ENCODE measurements at places on chromosomes 7 and 10.

DNA sequence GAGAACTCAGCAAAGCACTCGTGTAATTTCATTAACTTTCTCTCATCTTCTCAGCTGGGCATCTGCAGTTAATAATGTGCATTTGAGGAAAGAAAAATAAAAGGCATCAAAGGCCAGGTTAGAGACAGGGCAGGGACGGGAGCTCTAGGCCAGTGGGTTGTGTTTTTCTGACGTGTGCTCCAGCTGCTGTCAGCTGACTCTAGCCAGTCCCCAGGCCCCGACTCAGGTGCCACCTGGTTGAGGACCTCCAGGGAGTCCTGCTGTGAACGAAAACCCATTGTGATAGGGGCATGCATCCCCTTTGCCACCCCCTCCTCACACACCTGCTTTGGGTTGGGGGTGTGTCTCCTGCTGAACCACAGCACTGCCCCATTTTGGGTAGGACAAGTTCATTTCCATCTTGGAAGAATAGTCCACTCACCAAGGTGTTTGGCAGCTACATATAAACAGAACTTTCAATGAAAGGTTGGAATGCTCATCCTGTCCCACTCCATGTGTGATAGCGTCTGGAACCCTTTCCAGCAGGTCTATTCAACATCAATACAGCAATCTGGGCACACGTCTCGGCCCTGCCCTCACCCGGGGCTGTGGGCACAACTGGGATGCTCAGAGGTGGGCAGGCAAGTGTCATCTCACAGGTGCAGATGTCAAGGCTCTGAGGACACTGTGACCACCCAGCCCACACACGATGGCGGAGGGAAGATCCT, 146.1 kb upstream of the FAM20C start:
- no peak for DNase-seq

- peak; percentile 65 for DNase-seq
Observed at GRCh38 chr10:6052247-6053221, 9.6 kb downstream of the IL2RA start.

DNA sequence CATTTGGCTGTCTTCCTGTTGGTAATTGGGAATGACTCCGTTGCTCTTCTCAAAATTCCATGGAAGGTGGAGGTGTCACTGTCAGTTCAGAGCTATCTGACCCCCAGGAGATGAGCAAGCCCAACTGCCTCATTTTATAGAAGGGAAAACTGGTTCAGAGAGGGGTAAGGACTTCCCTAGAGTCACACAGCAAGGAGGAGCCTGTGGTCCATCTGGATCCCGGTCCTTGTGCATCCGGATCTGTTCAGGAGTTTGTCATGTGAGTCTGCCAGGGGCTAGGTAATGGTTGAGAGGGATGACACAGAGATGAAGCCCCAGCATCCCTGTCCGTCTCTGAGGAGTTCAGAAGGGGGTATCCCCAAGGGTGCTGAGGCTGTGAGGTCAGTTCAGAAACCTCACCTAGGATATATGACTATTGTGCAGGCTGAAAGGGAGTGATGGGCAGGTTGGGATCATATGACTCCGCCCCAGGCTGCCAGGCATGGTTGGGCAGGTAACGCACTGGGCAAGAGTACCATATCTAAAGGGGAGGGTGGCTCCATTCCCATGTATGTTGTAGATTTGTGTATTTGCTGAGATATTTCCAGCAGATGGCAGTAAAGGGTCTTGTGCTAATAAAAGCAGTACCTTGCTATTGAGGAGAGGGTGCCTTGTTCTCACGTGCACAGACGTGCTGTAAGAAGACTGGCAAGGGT, 16.0 kb upstream of the SLC29A3 start:
- DNase-seq, result no peak

DNA sequence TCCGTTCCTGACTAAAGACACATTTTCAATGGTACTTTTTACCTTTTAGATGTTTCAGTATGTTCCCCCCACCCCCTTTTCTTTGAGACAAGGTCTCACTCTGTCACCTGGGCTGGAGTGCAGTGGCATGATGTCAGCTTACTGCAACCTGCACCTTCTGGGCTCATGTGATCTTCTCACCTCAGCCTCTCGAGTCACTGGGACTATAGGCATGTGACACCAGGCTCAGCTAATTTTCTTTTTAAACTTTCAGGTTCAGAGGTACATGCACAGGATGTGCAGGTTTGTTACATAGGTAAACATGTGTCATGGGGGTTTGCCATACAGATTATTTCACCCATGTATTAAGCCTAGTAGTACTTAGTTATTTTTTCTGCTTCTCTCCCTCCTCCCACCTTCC, 99.3 kb upstream of the RPA3 start:
- no peak for DNase-seq

DNA sequence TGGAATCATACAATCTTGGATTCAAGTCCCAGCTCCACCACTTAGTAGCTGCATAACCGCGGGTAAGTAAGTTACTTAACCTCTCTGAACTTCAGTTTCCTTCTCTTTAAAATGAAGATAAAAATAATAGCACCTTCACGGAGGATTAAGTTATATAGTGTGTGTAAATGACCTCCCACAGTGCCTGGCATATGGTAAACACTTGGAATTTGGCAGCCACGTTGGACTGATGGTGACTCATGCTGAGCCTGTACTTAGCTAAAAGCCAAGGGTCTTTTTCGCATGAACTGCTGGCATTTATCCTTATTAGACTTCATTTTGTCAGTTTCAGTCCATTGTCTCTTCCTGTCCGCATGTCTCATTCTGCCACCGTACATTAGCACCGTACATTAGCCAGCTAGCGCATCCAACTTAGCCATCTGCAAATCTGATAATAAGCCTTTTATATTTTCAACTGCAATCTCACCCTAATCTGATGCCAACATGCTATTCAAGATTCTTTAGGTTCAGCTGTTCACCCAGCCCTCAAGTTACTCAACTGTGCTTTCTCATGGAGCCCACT, 11.2 kb downstream of the SLC13A4 start:
- DNase-seq, result no peak

DNA sequence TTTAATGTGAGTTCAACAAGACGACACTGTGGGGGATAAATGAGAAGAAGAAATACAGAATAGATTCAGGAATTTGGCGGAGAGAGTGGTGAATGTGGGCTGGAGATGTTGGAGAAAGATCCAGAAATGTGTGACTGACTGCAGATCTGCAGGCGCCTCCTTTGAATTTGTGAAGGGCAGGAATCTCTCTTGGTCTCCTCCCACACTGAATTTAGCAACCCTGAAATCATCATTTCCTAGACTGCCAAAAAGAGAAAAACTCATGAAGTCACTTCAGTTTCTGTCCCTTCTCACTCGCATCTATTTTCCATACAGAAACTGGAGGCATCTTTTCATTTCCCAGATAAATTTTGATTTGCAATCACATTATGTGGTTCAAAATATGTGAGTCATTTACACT, 128.7 kb downstream of the GNAI1 start:
- no peak for DNase-seq

GRCh38 chr7:26515314-26515842, 223.7 kb downstream of the SNX10 start:
- DNase-seq, result no peak

DNA sequence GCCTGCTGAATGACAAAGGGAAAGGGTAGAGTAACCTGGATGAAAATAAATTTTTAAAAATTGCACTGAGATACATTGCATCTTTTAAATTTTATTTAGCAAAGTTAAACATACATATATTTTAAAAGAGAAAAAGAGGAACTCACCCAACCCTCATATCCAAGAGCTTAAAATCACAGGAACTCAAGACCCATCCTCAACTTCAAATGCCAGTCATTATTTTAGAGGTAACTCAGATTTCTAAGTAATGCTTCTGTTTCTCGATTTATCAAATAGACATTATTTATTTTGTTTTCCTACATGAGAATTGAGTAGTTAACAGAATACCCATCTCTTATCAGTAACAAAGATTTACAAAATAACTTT, 32.4 kb upstream of the KMT2E start:
- no peak for DNase-seq

DNA sequence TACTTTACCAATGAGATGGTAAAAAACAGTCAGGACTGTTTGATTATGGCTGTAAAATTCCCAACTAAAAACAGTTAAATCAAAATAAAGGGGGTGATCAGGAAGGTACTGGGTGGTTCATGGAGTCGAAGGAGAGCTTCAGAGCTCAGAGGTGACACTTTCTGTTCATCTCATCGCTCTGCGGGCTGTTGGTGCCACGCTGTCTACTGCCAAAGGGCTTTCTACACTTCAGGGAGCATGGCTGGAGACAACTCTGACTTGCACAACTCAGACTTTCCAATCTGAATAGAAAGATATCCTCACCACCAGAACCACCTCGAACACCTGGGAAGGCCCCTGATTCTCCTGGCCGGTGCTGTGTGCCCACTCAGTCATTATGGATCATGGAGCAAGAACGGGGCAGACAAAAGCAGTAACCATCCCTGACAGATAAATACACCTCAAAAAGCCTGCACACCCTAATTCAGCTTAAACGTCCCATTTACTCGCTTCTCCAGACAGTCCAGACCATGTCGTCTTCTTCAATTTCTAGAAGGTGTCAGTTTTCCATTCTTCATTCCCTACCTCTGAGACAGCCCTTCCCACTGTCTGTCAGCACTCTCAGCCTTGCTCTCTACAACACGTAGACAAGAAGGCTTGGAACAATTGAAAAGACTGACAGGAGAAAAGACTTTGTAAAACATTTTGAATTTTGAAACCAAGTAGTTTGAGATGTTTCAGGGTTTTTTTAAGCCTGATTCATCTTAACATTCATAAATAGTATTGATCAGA, 348.7 kb upstream of the NFE2L3 start:
- no peak for DNase-seq
